Bronchus fibroblast of lung (primary cell): ENCODE measurements at places on chromosomes 5 and 9. TPM values are rescaled to one million over a fixed set of nuclear protein-coding genes. Genes with fewer than 3 reads are reported as not detected.

BTNL3 gene
- total RNA-seq, result not detected in 2 replicates

BARHL1 gene
- not detected in 2 replicates for total RNA-seq

ABITRAM gene
- 4.4 and 6.5 TPM in 2 replicates for total RNA-seq

RNF183 gene
- not detected in 2 replicates for total RNA-seq

SOX30 gene
- 0.15 TPM in 1 of 2 replicates, not detected in the other for total RNA-seq

NR6A1 gene
- 0.15 and 1.2 TPM in 2 replicates for total RNA-seq

TRIM14 gene
- 8.9 and 11.9 TPM in 2 replicates for total RNA-seq

SPINK13 gene
- not detected in 2 replicates for total RNA-seq

NUTM2F gene
- total RNA-seq, result not detected in 2 replicates

CTNND2 gene
- not detected in 2 replicates for total RNA-seq

OR1L1 gene
- total RNA-seq, result not detected in 2 replicates

SPOCK1 gene
- 1.2 and 1.7 TPM in 2 replicates for total RNA-seq

TICAM2 gene
- 4.5 and 5.2 TPM in 2 replicates for total RNA-seq

LHX2 gene
- total RNA-seq, result 0.15 TPM in 1 of 2 replicates, not detected in the other

DNAH5 gene
- 0.67 and 1.2 TPM in 2 replicates for total RNA-seq

KIF12 gene
- not detected in 2 replicates for total RNA-seq
